Putamen (tissue), 1 donor: ENCODE measurements at places on chromosomes 12 and 14.

DNA sequence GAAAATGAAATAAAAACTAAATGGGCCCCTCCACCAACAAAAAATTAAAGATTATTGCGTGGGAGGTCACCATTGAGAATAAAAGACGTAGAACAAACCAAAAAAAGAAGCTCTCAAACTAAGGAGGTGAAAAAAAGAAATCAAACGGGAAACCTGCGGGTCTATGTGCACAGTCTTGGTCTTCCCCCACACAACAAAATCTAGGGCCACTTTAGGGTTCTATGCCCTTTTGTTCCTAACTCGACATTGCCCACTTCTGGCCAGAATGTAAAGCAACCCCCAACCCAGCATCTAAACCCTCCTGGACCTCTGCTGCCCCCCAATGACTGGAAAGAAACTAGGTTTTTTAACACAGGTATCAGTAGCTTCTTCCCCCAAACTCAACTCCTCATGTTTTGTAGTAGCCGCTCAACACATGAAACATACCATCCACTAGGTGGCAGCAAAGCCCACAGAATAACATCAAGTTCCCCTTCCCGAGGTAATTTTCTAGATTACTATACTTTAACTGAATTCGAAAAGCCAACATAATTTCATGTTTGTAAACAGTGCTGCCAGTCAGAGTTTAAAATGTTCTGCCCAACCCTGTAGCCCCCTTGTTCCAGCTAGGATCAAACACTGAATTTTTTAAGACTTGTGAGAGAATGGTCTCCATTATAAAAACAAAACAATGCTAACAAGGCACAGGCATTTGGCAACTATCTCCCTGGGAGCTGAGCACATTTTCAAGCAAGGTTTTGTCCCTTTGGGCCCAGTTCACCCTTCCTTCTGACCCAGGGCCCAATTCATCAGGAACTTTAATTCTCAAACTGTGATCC, 18.7 kb downstream of the DAD1 start:
- peak; percentile 75 for DNase-seq

GRCh38 chr12:131845121-131845520, 16.9 kb downstream of the MMP17 start:
- DNase-seq = no peak

DNA sequence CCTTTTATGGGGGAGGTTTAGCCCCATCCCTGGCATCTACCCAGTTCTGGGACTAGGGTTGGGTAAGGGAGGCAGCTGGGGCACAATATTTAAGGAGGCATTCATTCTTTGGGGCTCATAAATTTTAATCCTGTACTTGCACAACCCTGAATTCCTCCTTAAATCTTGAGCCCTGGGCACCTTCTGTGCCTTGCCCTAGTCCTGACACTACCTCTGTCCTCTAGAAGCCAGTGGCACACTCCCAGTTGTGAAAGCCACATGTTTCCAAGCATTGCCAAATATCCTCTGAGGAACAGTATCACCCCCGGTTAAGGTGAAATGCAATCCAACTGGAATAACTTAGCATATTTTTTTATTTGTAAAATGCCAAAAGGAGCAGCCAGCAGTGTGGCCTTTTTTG, 36.6 kb downstream of the SLC16A7 start:
- no peak for DNase-seq

DNA sequence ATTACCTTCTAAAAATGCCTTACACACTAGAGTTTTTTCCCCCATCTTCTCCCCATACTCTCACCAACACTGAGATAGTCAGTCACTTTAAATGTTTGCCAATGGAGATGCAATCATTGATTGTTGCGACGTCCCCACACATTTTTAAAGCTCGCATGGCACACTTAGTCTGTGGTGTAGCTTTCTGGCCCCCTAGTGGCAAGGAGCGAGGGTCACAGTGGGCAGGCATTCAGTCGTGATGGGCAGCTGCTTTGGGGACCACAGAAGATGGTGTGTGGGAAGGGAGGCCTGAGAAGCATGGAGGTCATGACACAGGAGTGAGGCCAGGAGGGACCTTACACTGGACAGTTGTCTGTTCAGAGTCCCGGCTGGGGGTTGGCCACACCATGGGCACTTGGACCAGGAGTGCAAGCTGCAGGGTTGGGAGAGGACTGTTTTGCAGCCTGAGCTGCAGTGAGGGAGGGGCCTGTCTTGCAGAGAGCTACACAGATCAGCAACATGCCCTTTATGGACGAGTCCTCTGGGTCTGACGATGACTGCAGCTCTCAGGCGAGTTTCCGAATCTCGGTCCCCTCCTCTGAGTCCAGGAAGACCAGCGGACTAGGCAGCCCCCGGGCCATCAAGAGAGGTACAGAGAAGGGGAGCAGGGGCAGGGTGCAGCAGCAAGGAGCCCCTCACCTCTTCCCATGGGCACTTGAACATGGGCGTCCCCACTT, 28.6 kb downstream of the PIGH start:
- peak; percentile 59 for DNase-seq

- no peak for DNase-seq
Measured at GRCh38 chr12:114319422-114319821, 86.5 kb downstream of the TBX5 start.

- DNase-seq = peak; percentile 23
Measured at GRCh38 chr14:65958664-65959562, 527.3 kb upstream of the CCDC196 start.

- no peak for DNase-seq
Measured at GRCh38 chr12:99110868-99111267, 465.8 kb downstream of the APAF1 start.

DNA sequence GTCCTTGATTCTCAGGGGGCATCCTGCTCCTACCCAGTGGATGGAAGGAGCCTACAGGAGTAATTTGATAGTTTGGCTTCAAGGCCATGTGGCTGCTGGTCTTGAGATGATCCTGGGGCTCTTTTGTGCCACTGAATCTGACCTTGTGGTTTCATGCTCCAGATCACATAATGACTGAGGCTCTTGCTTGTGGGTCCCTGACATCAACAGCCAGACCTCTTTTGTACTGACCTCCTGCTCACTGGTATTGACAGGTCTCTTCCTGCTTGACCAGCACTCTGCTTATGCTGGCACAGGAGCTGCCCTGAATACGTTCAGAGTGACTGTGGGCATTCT, 23.2 kb upstream of the JPH4 start:
- DNase-seq = no peak

DNA sequence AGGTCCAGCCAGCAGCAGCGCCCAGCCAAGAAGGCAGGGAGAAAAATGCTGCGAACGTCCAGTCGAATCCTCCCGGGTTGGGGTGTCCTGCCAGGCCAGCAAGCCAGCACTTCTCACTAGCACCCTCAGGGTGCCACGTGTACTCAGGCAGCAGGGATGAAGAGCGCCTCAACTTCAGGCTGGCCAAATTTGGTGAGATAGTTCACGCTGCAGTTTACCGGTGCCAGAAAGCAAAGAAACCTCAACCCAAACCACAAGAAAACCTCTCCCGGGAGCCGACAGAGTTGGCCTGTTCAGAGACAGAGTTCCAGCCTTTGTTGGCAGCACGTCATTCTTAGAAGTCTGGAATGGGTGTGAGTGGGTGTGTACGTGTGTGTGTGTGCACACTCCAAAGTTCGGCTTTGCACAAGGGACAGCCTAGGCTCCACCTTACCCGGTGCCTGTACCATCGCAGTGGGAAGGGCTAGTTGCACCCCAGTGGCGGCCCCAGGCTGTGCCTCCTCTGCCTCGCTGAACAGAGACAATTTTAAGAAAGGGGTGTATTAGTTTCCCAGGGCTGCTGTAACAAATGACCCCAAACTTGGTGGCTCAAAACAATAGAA, 42.1 kb downstream of the ELK3 start:
- no peak for DNase-seq

DNA sequence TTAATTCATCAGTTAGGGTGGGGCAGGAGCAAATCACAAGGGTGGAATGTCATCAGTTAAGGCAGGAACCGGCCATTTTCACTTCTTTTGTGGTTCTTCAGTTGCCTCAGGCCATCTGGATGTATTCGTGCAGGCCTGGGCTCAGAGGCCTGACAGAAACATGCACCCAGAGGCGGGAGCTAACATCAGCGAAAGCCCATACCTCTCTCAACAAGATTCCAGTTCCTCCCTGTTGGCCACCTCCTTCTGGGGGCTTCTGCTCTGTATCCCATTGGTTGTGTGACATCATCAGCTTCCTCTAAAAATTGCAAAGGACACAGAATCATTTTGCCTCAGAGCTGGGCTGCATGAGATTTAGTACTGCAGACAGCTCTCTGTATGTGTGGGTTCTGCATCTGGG, 134.3 kb downstream of the ZNF664 start:
- DNase-seq = no peak

GRCh38 chr12:70180130-70180529, 63.1 kb upstream of the CNOT2 start:
- peak; percentile 82 for DNase-seq

GRCh38 chr12:54019091-54019811, 9.0 kb upstream of the HOXC6 start:
- DNase-seq = no peak

DNA sequence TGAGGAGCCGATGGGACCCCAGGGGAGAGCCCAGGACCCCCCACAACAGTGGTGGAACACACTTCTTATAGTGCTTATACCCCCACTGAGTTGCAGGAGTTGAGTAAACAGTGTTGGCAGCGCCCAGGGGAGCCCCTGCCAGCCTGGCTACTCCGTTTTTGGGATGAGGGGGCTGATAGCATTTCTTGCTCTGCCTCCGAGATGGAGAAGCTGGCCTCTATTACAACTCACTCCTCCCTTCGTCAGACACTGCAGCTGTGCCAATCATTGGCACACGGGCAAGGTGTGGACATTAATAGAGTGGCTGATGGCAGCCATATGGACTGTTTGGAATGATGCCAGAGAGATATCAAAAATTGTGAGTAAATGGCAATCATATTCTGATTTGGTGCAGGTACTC, 94.9 kb upstream of the TMPO start:
- no peak for DNase-seq

- no peak for DNase-seq
Measured at GRCh38 chr12:101536069-101536674, 58.6 kb upstream of the MYBPC1 start.

DNA sequence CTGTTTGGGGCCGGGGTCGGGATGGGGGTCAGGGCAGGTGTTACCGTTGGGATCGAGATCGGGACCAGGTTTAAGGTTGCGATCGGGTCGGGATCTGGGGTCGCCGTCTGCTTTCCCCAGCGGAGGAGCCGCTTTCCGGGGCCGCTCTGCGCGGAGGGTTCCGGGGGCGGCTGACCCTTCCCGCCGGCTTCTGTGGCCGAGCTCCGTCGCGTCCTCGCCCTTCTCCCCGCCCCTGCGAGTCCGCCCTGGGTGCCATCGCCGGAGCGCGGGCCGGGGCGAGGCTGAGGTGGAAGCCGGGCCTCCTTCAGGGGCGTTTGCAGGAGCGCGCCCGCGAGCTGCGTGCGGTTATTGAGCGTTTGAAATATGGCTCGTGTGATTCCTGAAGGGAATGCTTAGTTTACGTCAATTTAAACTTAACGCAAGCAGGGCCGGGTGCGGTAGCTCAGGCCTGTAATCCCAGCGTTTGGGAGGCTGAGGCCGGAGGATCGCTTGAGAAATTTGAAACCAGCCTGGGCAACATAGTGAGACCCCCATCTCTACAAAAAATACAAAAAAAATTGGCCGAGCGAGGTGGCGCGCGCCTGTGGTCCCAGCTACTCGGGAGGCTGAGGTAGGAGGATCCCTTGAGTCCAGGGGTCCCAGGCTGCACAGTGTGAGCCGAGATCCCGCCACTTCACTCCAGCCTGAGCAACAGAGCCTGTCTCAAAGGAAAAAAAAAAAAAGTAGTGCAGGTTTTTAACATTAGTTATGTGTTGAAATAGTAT, 620 bp downstream of the PGAM5 start:
- DNase-seq = no peak

GRCh38 chr12:69881771-69882170, 56.7 kb downstream of the MYRFL start:
- DNase-seq = no peak

DNA sequence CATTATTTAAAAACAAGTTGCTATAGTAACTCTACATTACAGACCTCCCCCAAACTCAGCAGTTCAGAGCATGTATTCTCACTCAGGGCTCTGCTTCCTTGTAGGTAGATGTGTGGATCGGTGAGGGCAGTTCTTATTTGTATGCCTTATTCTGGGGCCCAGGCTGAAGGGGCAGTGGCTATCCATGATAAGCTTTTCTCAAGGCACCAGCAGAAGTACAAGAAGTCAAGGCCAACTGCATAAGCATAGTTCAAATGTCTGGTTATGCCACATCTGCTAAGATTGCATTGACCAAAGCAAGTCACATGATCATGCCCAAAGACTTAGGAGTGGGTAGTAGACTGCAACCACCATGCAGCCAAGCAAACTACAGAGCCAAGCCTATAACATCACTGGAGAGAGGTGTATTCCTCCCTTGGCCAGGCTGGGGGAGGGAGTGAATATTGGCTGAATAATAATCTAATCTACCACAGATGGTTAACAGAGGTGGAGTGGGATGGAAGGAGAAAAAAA, 4.6 kb downstream of the PSEN1 start:
- no peak for DNase-seq

DNA sequence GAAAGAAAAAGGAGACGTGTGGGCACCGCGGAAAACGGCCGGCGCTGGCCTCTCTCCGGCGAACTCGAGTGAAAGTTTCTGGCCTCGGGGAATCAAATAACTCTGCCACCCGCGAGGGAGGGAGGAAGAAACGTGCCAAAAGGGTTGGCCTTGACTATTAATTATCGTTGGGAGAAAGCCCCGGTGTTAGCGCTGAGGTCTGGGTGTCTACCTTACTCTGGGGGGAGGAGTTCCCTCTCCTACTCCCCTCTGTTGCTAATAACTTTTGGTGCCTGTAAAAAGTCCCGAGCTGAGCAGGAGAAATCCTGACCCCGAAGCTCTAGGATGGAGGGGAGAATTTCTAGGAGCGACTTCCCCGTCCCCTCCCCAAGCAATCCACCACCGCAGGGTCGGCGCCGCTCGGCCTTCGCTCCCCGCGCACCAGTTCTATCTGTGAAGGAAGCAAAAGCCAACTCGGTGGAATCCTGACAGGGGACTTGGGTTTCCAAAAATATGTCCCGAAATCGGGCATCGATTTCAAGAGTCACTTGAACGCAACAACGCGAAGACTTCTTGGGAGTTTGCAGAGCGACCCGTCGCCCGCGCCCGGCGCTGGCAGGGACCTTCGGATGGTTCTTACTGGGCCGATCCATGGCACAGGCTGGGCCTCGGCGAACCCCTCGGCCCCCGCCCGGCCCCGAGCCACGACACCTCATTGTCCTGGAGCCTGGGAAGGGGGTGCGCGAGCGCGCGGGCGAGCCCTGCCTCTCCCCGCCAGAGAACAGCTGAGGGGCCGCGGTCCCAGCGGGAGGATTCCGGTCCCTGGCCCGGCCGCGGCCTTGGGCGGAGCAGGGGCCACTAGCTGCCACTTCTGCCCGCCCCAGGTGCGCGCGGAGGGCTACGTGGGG, 1.7 kb downstream of the OTX2 start:
- DNase-seq = no peak

DNA sequence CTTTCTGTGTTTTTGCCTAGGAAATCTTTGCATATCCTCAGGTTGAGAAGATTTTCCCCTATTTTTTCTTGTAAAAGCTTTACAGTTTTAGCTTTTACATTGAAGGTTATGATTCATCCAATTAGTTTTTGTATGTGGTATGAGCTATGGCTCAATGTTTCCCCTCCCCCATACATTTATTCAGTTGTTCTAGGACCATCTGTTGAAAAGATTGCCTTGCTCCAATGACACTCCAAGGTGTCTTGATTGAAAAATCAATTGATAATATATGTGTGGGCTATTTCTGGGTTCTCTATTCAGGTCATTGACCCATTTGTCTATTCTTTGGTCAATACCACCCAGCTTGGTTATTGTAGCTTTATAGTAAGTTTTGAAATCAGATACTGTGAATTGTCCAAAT, 42.6 kb downstream of the LRTM2 start:
- no peak for DNase-seq
